ENCODE measurements at places on chromosomes 1 and 21. TPM values are rescaled to one million over a fixed set of nuclear protein-coding genes. Genes with fewer than 3 reads are reported as not detected.

RNU1-2 gene
- total RNA-seq: under 0.01 TPM

NBPF6 gene
- not detected for total RNA-seq

ACP6 gene
- 3.1 TPM for total RNA-seq

NPL gene
- total RNA-seq: 1.3 TPM

AMY1A gene
- not detected for total RNA-seq

KCNK2 gene
- 0.38 TPM for total RNA-seq

FABP3 gene
- total RNA-seq: 0.86 TPM

SPRR2G gene
- total RNA-seq: not detected
